Right forelimb (tissue), 1 donor: ENCODE measurements at places on chromosomes 3 and 15.

- DNase-seq = no peak
Observed at GRCh38 chr15:46892621-46893160, 824.6 kb upstream of the SEMA6D start.

GRCh38 chr3:14371573-14372474 is 30.6 kb upstream of the SLC6A6 start:
- peak; percentile 65 for DNase-seq

DNA sequence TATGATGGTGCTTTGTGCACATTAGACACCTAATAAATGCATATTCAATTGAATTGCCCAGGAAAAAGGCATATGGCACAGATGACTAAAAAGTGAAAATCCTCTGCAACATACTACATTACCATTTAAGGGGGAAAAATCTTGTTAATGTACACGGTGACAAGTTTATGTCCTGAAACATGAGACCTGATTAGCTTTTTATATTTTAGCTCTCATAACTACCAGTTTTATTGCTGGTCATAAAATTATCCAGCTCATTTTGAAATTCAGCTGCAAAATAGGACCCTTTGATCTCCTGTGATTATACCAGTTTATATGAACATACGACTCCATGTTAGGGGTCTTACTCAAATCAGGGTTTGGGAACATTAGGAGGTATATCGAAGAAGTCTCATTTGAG is 684.6 kb upstream of the CCDC54 start:
- no peak for DNase-seq

GRCh38 chr3:27708250-27708649 is 13.9 kb downstream of the EOMES start:
- DNase-seq = no peak

DNA sequence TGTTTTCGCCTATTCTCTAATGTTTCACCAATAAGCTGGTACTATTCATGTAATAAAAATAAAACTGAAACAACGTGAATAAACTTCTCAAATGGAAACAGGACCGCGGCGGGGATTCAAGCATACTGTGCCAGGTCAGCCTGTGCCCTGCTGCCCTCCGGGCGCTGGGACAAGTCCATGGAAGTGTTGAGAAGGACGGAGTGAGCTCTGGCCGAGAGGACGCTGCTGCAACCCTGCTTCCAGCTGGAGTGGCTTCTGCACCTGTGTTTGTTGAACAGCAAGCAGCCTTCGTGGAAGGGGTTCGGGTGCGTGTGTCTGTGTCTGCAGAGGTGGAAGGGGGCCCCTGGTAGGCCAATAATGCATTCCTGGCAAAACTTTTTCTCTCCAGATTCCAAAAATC is 50.0 kb upstream of the PCSK6 start:
- DNase-seq = no peak

GRCh38 chr3:154795582-154795981 is 284.5 kb upstream of the MME start:
- no peak for DNase-seq

DNA sequence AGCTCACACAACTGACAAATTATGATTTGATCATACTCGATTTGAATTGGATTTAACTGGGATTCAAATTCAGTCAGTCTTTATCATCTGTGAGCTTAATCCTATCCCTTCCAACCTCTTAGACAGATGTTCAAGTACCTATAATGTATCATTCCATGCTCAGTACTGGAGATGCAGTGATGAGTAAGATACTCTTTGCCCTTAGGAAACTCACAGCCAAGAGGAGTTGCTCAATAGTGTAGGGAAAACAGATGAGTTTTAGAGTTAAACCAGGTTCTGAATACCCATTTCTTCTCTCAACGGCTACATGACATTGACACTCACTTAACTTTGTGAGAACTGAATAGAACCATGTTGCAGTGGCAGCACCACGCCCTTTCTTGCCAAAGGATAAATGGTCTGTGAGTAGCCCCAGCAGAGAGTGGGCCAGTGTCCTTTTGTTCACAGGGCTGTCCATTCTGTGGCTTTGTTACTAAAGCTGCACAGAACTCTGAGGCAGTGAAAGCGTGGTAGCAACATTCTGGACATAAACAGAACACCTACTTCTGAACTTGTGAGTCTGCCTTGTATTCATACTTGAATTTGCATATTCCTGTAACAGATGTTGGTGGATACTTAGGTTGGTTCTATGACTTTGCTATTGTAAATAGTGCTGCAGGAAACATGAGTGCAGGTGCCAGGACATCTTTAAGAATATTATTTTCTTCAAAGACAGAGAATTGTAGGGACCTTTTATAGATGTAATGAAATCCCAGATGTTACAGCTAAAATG is 91.6 kb downstream of the RASA2 start:
- no peak for DNase-seq

GRCh38 chr3:143596957-143597642 is 251.2 kb downstream of the SLC9A9 start:
- no peak for DNase-seq

- no peak for DNase-seq
Observed at GRCh38 chr3:174255454-174255853, 603.7 kb upstream of the NAALADL2 start.

DNA sequence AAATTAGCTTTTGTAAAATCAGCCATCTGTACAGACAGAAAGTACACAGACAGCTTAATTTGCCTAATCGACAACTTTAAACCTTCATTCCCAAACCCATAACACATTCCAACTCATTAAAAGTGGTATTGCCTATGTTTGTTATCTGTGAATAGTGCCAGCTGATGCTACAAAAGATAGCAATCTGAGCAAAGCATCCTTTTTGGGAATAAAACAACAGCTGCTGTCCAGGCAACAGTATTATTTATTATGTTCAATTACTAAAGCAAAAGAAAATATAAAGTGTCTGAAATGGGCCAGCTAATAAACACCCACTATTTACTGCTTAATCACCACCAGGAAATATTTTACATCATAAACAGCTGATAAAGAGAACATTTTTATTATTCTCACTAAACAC is 134.8 kb upstream of the ABI3BP start:
- DNase-seq = no peak

- DNase-seq = no peak
Observed at GRCh38 chr3:149860881-149861280, 47.9 kb downstream of the RNF13 start.

DNA sequence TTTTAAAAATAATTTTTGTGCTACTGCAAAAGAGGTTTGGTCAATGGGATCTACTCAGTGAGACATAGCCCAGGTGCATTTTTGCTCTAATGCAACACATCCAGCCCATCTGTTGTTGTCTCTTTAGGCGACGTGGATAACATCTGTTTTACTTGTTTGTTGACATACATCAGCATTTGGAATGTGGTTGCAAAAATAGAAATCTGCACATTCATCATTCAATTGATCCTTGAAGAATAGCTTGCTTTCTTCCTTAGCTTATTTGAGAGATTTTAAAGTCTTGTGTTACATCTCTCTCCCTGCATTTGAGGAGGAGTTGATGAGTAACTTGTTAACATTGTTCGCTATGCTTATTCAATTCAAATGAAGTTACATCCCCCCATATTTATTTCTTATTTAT is 1202.3 kb downstream of the NSUN3 start:
- DNase-seq = no peak

DNA sequence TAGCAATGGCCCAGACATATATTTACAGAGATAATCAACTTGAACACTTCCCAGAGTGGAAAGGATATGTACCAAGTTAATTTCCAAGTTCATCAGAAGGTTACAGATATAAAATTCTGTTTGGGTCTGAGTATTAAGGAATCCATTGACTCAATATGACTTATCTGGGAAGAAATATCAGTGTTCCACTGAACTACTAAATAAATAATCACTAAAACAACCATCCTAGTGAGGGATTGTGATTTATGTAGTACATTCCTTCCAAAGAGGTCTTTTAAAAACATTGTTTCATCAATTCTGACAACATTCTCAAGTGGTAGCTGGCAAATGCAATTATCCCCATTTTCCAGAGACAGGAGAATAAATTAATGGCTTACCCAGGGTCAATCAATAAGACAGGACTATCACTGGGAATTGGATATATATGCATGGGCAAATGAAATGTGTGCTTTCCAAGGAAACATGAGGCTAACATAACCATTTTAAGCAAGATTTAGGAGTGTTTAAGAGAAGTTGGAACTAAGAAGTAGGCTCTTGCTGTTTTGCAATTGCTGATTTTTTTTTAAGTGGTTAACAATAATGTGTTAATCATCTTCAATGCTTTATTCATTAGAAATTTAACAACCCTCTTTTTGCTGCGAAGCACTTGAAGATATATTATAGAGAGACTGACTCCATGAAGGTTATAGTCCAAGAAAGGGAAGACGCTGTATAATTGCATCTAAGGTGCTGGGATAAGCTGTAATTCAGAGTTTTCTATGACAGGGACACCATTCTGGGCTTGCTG is 37.9 kb downstream of the SLC9A9 start:
- no peak for DNase-seq

DNA sequence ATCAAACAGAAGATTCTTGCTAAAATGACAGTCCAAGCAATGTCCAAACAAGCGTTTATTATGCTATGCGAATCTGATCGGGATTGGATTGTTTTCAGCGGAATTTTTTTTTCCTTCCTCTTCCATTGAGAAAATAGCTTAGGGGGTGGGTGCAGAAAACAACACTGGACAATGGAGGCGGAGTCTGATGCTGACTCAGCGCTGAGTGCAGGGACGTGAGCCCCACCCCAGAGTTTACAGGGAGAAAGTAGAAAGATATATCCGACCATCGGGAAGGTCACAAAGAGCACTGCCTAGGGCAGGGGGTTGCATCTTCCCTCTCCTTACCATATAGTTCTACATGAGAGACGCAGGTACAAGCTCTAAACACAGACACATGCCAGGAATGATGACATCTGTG is 117.0 kb downstream of the FOXP1 start:
- DNase-seq = no peak

DNA sequence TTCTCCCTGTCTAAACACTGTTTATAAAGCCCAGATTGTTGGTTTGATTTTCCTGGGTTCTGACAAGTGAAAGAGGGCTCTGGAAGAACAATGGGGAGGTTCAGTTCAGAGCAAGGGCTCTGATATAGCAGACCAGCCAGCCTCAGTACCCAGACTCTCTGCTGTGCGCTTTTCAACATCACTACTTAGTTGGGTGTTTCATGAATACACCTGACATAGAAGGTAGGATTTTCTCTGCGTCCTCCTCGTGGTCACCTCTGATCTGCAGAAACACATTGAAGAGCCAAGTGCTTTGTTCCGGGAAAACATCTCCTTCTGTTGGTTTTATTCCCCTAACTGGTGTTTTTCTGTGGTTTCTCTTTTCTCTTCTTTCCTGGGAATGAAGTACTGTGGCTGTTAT is 99.5 kb downstream of the EPHB1 start:
- no peak for DNase-seq

GRCh38 chr3:24357635-24358034 is 137.0 kb downstream of the THRB start:
- DNase-seq = no peak

DNA sequence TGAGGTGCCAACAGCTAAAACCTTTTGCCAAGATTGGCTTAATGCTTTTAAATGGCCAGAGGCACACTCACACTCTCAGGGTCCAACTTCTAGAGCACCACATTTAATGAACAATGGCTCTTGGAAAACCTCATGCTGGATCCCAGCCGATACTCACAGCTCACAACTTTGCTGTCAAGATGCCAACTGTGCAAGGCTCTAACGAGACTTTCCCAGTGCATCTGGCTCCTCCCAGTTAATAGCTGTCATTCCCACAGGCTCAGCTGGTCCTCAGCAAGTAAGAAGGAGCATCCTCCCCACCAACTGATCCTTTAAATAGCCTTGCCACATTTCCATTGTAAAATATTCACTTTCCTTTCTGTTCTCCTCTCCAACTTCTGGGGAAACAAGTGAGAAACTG is 20.3 kb upstream of the FRMD4B start:
- DNase-seq = no peak

GRCh38 chr15:95758451-95758850 is 572.0 kb upstream of the NR2F2 start:
- DNase-seq = no peak
